Activated CD4-positive, alpha-beta T cell treated with anti-CD3 and anti-CD28 coated beads, Interleukin-2, amount 10 ng/mL, durations not matched to agents 24 days and 14 days (primary cell): ENCODE measurements at places on chromosomes 16 and 17. TPM values are rescaled to one million over a fixed set of nuclear protein-coding genes. Genes with fewer than 3 reads are reported as not detected.

DNA sequence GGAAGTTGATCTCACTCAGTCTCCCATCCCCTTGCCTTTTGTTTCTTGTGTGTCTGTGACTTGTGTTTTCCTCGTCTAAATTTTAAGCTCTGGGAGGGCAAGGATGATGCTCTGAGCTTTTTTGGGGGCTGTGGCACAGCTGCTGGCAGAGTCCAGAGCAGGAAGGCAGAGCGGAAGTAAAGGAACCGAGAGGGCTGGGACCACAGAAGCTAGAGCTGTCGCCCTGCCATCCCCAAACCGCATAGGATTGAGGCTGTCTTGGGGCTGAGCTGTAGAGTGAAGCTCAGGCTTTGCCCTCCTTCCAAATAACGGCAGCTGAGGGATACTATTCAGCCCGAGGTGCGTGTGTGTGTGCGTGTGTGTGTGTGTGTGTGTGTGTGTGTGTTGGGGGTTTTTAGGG is 3.8 kb upstream of the DNAH2 start:
- DNase-seq: no peak

Gene SDK2
- total RNA-seq: 0.42 and 0.52 TPM in 2 replicates

Gene MYLK3
- total RNA-seq: 0.23 and 1.0 TPM in 2 replicates

Gene ABCA9
- 0.07 TPM in 1 of 2 replicates, not detected in the other for total RNA-seq

- peak; percentile 96 for DNase-seq
These were observed at the start of gene CEP112 for GRCh38 chr17:66191593-66192377. Gene CEP112, minus strand, starts transcription at chr17:66192133.

DNA sequence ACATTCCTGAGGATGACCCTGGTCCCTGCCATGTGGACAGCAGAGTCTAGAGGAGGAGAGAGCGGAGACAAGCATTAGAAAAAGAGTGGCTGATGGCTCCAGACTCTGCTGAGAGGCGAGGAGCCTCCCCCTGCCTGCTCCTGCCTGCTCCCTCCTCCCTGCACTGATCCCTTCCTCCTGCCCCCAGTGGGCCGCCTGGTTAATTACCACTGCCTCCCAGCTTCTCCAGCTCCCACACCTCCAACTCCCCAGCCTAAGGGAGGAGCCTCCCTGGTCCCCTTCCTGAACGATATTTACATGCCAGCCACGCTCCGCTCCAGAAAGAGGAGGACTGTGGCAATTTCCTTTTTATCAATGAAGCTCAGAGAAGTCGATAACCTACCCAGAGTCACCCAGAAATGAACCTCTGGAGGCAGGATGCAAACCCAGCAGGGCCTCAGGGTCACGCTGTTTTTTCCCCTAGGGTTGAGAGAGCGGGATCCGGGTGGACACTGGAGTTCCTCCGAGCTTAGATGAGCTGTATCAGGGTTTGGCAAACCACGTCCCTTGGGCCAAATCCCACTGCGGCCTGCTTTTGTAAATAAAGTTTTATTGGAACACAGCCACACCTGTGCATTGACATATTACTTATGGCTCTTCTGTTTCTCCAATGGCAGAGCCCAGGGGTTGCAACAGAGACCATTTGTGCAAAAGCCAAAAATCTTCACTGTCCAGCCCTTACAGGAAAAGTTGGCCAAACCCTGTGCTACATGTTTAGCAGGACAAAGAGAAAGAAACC is 27.1 kb upstream of the JPH3 start:
- no peak for DNase-seq

GRCh38 chr17:14307560-14308024 is 6.7 kb downstream of the HS3ST3B1 start:
- no peak for DNase-seq

GRCh38 chr16:57815987-57816745 is 13.9 kb upstream of the KIFC3 start:
- DNase-seq: peak; percentile 78

Gene CCL4
- 351 and 370 TPM in 2 replicates for total RNA-seq

- DNase-seq: no peak
These were observed 23.2 kb downstream of the SLC39A11 start for GRCh38 chr17:73069164-73069770.

DNA sequence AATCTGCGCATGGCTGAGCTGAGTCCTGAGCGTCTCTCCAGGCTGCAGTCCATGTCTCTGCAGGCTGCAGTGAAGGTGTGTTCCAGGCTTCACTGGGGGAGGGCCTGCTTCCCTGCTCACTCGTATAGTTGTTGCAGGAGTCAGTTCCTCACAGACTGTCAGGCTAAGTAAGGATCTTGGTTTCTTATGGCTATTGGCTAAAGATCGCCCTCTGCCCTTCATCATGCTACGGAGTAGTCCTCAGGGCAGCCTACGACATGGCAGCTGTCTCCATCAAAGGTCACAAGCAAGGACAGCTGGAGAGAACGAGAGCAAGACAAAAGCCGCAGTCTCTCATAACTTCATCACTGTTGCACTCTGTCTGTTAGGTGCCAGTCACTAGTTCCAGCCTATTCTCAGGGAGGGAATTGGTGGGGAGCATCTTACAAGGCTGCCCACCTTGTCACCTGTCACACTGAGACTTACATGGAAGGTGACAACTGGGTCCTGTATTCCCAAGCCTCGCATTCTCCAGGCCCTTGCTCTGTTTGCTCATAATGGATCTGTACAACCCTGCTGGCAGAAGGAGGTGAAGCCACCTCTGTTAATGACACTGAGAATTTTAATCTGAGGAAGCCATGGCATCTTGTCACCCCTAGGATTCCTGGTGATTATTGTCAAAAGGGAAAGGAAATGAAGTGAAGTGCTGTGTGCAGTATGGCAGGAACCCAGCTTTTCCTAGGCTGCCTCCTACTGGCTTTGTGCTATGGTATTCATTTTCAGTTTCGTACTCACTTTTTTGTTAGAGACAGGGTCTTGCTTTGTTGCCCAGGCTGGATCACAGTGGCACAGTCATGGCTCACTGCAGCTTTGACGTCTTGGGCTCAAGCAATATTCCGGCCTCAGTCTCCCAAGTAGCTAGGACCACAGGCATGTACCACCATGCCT is 43.4 kb downstream of the MFSD11 start:
- peak; percentile 62 for DNase-seq

Gene CA5A
- not detected in 2 replicates for total RNA-seq

Gene SLC16A13
- total RNA-seq: 12.4 and 13.5 TPM in 2 replicates

DNA sequence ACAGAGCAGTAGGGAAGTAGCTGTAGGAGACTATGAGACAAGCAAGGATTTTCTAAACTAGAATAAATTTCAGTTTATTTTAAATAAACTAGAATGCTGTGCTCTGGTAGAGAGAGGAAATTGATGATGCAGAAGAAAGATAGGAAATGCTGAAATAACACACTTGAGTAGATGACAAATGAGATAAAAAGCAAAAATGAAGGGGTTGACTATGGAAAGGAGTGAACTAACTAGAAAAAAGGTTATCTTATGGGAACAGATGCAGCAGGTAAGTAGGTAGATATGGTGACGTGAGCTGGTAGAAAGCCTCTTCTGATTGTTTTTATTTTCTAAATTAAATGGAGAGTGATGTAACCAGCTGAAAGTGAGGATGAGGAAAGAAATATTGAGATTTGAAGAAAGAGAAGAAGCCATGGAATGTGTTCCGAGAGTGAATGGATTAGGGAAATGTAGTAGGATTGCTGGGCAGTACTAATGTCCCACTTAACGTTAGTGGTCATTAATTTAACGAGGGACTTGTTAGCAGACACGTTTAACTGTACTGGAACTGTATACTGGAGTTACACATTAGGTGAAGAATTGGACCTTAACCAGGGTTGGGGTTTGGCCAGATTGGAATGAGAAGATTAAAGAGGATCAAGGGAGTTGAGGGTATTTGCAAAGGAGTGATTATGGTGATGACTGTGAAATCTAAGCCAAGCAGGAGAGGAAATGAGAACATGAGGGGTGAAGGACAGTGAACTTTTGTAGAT is 196.5 kb downstream of the TANC2 start:
- DNase-seq: no peak

Gene ZNF624
- total RNA-seq: 2.9 and 3.4 TPM in 2 replicates

DNA sequence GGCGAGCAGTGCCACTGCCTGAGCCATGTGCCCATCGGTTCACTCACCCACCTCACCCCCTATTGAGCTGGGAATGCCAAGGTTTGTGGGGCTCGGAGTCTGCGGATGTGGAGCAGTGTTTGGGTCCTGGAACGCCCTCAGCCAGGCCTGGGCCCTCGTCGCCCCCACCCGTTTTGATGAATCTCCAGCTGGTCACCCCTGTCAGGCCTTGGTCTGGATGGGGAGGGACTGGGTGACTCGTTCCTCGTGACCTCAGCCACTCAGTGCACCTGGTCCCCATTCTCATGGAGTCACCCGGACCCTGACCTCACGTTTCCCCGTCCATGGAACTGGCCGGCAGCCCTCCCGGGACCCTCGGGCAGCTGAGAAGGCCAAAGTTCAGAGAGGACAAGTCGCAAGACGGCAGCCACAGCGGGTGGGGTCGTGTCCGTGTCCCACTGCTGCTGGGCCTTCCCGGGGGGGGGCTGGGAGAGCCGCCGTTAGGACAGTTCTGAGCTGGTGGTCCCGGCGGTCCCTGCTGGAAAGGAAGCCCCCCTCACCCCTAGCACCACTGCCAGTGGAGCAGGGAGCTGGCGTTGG is 23.2 kb downstream of the GSE1 start:
- DNase-seq: no peak

- no peak for DNase-seq
These were observed 53.4 kb upstream of the GCSH start for GRCh38 chr16:81149614-81150013.

Gene ST6GALNAC2
- total RNA-seq: not detected in 2 replicates

- no peak for DNase-seq
These were observed 6.5 kb downstream of the ADAT1 start for GRCh38 chr16:75616521-75617010.

Gene SECTM1
- 4.3 and 4.6 TPM in 2 replicates for total RNA-seq

Gene KIF2B
- not detected in 2 replicates for total RNA-seq

DNA sequence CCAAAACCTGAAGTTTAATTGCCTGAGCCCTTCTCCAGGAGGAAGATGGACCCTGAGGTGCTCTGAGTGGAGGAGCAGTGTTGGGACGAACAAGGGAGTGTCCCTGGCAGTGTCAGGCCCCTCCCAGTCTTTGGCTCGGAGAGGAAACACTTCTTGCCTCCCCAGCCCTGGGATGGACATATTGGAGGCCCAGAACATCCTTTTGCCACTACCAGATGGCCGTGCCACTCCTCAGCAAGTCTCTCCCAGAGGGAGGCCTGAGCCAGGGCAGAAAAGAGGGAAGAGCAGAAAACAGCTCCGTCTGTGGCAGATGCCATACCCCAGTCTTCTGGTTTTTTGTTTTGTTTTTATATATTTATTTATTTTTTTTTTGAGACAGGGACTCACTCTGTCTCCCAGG is 91.5 kb upstream of the CRHR1 start:
- no peak for DNase-seq

GRCh38 chr17:83109793-83110645 is 30.6 kb downstream of the METRNL start:
- no peak for DNase-seq

DNA sequence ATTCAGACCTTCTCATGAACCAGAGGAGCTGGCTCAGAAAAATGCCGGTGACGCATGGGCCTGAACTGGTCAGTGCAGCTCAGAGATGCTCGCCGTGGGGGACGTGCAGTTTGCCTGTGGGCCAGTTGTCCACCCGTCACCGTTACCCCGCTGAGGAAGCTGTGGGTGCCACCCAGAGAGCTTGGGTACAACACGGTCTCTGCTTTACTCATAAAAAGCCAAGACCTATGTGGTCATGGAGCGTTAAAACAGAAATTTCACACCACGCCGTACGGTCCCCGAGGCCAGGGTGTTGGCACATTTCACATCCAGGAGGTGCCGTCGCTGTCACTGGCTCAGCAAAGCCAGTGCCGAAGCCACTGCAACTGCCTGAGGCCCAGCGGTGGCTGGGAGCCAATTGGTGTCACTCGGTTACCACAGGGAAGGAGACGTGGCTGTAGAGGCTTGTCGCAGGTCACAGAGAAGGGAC is 120.9 kb downstream of the METRNL start:
- peak; percentile 89 for DNase-seq

- no peak for DNase-seq
These were observed 4.8 kb upstream of the GAA start for GRCh38 chr17:80096561-80097021.

Gene GPR142
- total RNA-seq: 0.28 TPM in 1 of 2 replicates, not detected in the other

DNA sequence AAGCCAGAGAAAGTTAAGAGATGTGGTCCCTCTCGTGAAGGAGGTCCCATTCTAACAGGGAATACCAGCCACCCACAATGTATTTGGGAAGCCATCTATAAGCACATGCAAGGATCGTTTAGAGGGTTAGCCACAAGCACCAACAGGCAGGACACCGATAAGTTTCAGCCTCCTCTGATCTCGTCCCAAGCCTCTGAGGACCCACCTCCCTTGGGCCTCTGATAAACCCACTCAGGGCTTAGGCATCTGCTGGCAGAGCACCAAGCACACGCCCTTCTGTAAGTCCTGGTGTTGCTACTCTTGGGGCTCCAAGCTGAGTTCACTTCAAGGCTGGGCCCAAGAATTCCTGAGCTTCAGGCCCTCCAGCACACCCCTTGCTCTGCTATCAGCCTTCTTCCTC is 5.4 kb upstream of the PNPO start:
- no peak for DNase-seq

Gene FAM117A
- total RNA-seq: 10.9 and 11.1 TPM in 2 replicates

- no peak for DNase-seq
These were observed 9.9 kb downstream of the C17orf100 start for GRCh38 chr17:6661464-6661848.

Gene MYCBPAP
- total RNA-seq: 3.5 TPM in 2 replicates

GRCh38 chr16:35797811-35798210 is 2338.4 kb downstream of the TP53TG3F start:
- no peak for DNase-seq

GRCh38 chr17:42623732-42624596 is 14.5 kb downstream of the TUBG1 start:
- DNase-seq: no peak

Gene NUDT7
- 4.0 TPM in 2 replicates for total RNA-seq

Gene HOXB7
- total RNA-seq: 0.30 and 0.36 TPM in 2 replicates

Gene CFAP97D1
- not detected in 2 replicates for total RNA-seq

DNA sequence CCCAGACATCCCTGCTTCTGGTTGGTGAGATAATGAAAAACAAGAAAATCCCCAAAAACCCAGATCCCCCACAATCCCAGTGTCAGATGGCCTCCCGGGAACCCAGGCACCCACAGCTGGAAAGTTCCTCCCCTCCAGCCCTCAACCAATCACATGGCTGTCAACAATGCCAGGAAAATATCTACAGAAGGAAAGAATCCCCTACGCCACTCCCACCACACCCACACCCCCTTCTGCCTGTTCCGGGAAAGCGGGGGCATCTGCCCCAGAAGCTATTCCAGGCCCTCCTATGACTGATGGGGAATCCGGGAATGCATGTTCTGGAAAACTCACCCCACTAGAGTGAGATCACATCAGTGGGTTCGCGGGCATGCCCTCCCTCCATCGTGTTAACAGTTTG is 1.8 kb downstream of the TMEM95 start:
- no peak for DNase-seq

GRCh38 chr16:19363740-19364139 is 53.9 kb upstream of the TMC5 start:
- no peak for DNase-seq

Gene GNAO1
- 2.0 and 2.3 TPM in 2 replicates for total RNA-seq

DNA sequence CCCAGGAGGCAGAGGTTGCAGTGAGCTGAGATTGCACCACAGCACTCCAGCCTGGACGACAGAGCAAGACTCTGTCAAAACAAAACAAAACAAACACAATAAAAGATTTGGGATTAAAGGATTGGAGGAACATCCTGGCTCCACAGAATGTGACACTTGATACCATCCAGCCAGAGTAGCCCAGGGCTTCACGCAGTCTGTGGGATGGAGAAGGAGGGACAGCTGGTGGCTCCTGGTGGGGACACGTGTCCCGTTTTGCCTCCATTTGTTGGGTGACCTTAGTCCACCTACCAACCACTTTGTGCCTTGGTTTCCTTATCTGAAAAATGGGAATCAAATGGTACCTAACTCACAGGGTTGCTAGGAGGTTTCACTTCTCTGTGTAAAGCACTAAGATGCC is 12.4 kb upstream of the CYB561 start:
- no peak for DNase-seq

Gene TEKT1
- not detected in 2 replicates for total RNA-seq

Gene MMP2
- not detected in 2 replicates for total RNA-seq
